ENCODE measurements at places on chromosomes 7 and 10. TPM values are rescaled to one million over a fixed set of nuclear protein-coding genes. Genes with fewer than 3 reads are reported as not detected.

Gene ZNF32
- 41.3 TPM for total RNA-seq

Gene TEX36
- not detected for total RNA-seq

Gene TDRD1
- not detected for total RNA-seq

Gene C10orf105
- total RNA-seq = not detected

Gene ASZ1
- not detected for total RNA-seq

Gene TWIST1
- total RNA-seq = 49.5 TPM

Gene PAX2
- total RNA-seq = not detected

Gene CLEC2L
- not detected for total RNA-seq

Gene SHH
- total RNA-seq = not detected

GRCh38 chr10:44576702-44577191 is 191.8 kb upstream of the CXCL12 start:
- H3K4me3 ChIP-seq = no peak overlapping the region
- no peaks in the 10 kb centered on the region for H3K36me3 ChIP-seq
- H3K27ac ChIP-seq = no peak overlapping the region
- DNase-seq = no peak

- no peak for DNase-seq
- H3K27me3 ChIP-seq = no peaks in the 10 kb centered on the region
These were observed 9.5 kb upstream of the KAZALD1 start for GRCh38 chr10:101052285-101052684.

GRCh38 chr7:95421847-95422444 is 12.9 kb downstream of the PON2 start:
- no peak overlapping the region for H3K27ac ChIP-seq
- no peaks in the 10 kb centered on the region for H3K4me1 ChIP-seq
- H3K27me3 ChIP-seq = no peaks in the 10 kb centered on the region
- H3K36me3 ChIP-seq = peaks cover 20% of the 10 kb centered on the region
- H3K4me3 ChIP-seq = no peak overlapping the region

DNA sequence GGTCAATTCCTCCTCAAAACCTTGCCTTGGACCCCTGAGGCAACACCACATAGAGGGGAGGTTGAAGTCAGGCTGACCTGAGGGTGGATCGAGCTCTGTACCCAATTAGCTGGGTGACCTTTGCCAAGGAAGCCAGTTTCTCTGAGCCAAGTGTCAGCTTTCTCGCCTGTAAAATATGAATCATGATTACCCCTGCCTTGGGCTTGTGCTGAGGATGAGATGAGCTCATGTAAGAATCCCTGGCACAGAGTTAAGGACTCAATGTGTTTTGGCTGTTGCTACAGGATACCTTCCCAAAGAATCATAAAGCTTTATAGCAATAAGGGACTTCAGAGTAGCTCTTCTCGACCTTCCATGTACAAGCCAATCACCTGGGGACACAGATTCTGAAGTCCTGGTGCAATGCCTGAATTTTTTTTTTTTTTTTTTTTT is 43.5 kb upstream of the CACUL1 start:
- H3K4me3 ChIP-seq = no peak overlapping the region
- H3K27ac ChIP-seq = no peak overlapping the region
- no peaks in the 10 kb centered on the region for H3K27me3 ChIP-seq
- DNase-seq = no peak
- no peaks in the 10 kb centered on the region for H3K4me1 ChIP-seq

- H3K36me3 ChIP-seq = no peaks in the 10 kb centered on the region
- H3K27ac ChIP-seq = no peak overlapping the region
- no peak overlapping the region for H3K4me3 ChIP-seq
- H3K4me1 ChIP-seq = no peaks in the 10 kb centered on the region
These were observed 138.9 kb downstream of the MAD1L1 start for GRCh38 chr7:2093843-2094220.

GRCh38 chr7:84637568-84638338 is 443.2 kb upstream of the SEMA3A start:
- peaks cover 9% of the 10 kb centered on the region for H3K36me3 ChIP-seq
- peak overlapping the region; percentile 99 for H3K27ac ChIP-seq
- H3K4me3 ChIP-seq = no peak overlapping the region
- H3K27me3 ChIP-seq = no peaks in the 10 kb centered on the region
- H3K4me1 ChIP-seq = peaks cover 24% of the 10 kb centered on the region

DNA sequence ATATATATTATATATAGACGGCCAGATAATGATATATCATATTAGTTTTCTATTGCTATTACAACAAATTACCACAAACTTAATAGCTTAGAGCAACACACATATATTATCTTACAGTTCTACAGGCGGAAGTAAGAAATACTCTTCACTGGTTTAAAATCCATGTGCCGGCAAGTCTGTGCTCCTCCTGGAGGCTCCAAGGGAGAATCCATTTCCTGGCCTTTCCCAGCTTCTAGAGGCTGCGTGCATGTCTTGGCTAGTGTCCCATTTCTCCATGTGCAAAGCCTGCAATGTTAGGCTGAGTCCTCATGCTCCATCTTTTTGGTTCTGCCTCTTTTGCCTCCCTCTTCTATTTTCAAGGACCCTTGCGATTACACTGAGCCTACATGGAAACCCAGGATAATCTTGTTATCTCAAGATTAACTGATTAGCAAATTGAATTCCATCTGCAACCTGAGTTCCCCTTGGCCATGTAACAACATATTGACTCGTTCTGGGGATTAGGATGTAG is 23.9 kb upstream of the PNLIPRP3 start:
- no peaks in the 10 kb centered on the region for H3K27me3 ChIP-seq
- DNase-seq = no peak

Data from SJSA1 (cell line).